Breast epithelium (tissue), 4 donors: ENCODE measurements at places on chromosomes 2 and 18. TPM values are rescaled to one million over a fixed set of nuclear protein-coding genes. Genes with fewer than 3 reads are reported as not detected.

CEBPZOS gene
- 43.0 TPM for total RNA-seq

VWA3B gene
- not detected for total RNA-seq

WNT6 gene
- 3.3 TPM for total RNA-seq

TRIM43 gene
- total RNA-seq, result not detected

EPB41L3 gene
- total RNA-seq, result 178 TPM

RAB6C gene
- 0.16 TPM for total RNA-seq

IL36RN gene
- total RNA-seq, result not detected

ONECUT2 gene
- not detected for total RNA-seq

DAPL1 gene
- not detected for total RNA-seq

ZBTB7C gene
- 26.5 TPM for total RNA-seq

DNA sequence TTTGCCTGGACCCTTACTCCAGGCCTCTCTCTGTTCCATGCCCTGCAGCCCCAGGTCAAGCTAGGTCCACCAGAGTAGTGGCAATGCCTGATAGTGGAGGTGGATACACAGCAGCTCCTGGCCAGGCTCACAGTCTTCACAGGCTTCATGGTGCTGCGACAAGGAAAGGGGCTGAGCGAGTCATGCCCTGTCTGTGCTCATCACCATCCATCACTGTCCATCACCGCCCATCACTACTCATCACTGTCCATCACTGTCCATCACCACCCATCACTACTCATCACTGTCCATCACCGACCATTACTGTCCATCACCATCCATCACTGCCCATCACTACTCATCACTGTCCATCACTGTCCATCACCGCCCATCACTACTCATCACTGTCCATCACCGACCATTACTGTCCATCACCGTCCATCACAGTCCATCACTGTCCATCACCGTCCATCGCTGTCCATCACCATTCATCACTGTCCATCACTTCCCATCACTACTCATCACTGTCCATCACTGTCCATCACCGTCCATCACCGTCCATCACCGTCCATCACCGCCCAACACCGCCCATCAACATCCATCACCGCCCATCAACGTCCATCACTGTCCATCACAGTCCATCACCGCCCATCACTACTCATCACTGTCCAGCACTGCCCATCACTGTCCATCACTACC is 57.1 kb upstream of the OTOS start:
- no peak overlapping the region for H3K4me3 ChIP-seq
- H3K4me1 ChIP-seq, result no peaks in the 10 kb centered on the region
- DNase-seq, result no peak
- H3K27me3 ChIP-seq, result peaks cover 6% of the 10 kb centered on the region
- no peaks in the 10 kb centered on the region for H3K36me3 ChIP-seq
- H3K27ac ChIP-seq, result no peak overlapping the region

DNA sequence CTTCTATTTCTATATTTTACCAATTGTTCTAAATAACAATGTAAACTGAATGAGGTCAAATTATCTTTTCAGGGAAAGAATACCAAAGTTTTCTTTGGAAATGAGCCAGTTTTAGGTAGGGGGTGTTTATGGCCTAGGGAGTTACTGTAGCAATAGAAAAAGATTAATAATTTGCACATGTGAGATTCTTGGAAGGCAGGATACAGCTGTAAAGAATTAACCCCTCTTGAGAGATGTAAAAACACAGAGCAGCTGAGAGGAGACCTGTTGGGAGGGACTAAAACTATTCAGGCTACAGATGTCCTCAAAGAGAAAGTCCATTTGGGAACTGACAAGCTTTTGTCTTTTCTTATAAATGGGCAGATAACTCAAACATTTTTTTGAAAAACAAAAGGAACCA is 182.2 kb downstream of the FIGN start:
- H3K36me3 ChIP-seq, result no peaks in the 10 kb centered on the region
- H3K27me3 ChIP-seq, result no peaks in the 10 kb centered on the region
- H3K27ac ChIP-seq, result no peak overlapping the region
- no peak overlapping the region for H3K4me3 ChIP-seq
- no peaks in the 10 kb centered on the region for H3K4me1 ChIP-seq

DNA sequence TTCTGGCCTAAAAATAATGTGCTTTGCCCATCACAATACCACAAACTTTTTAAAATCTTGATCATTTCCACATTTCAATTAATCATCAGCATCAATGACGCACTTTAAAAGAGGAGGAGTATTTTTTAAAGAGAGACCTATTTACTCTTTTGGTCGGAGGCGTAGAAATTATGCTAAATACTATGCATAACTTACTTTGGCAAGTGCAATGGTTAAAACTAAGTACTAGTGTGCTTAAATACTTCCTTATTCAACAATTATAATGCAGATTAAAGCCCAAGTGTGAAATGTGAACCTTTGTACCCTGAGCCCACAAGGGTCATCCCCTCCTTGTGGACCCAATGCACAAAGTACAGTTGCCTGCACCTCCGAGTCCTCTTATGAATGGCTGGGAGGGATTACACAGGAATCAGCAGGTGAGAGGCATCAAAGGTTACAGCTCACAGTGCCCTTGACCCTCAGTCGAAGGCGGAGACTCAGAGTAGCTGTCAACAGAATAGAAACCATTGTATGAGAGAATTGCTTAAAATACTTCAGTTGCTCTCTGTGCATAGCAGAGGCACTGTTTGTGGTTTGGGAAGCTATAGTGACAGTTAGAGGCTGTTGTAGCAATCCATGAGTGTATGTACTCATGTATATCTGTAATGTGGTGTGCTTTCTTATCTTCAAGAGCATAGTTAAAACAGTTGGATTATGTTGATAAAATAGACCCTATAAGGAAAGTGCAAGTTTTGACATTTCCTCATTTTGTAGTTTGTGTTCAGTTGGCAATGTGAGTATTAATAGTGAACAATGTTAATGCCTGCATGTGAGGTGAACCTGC is 151.7 kb upstream of the ITGA4 start:
- no peak for DNase-seq
- no peaks in the 10 kb centered on the region for H3K36me3 ChIP-seq
- H3K27ac ChIP-seq, result no peak overlapping the region
- H3K4me1 ChIP-seq, result no peaks in the 10 kb centered on the region
- H3K4me3 ChIP-seq, result no peak overlapping the region

- H3K4me1 ChIP-seq, result no peaks in the 10 kb centered on the region
- H3K4me3 ChIP-seq, result no peak overlapping the region
- no peaks in the 10 kb centered on the region for H3K36me3 ChIP-seq
- DNase-seq, result no peak
These were observed 8.0 kb upstream of the PDIA6 start for GRCh38 chr2:10820562-10820961.

- no peak overlapping the region for H3K27ac ChIP-seq
- H3K4me1 ChIP-seq, result no peaks in the 10 kb centered on the region
- H3K36me3 ChIP-seq, result no peaks in the 10 kb centered on the region
These were observed 3.0 kb downstream of the ATIC start for GRCh38 chr2:215314896-215315295.

GRCh38 chr2:112345030-112346027 is 69.9 kb downstream of the ZC3H6 start:
- H3K36me3 ChIP-seq, result no peaks in the 10 kb centered on the region
- no peak overlapping the region for H3K4me3 ChIP-seq
- H3K27ac ChIP-seq, result no peak overlapping the region

DNA sequence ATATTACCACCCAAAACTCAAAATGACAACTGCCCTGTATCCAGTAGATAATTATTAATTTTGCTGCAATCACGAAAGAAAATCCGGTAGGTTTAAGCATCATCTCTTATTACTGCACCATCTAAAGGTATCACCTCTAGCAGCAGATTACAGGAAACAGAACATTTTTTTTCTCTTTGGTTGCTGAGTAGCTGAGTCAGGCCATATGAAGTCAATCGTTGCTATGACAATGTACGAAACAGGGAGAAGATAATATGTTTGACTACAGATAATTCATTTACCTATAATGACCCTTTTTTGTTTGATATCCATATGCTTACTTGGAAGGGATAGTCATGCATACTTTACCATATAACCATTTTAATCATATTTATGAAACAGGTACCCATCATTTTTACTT is 831.6 kb upstream of the CHAC2 start:
- no peak overlapping the region for H3K27ac ChIP-seq
- DNase-seq, result no peak
- no peak overlapping the region for H3K4me3 ChIP-seq
- no peaks in the 10 kb centered on the region for H3K36me3 ChIP-seq
- H3K27me3 ChIP-seq, result no peaks in the 10 kb centered on the region

DNA sequence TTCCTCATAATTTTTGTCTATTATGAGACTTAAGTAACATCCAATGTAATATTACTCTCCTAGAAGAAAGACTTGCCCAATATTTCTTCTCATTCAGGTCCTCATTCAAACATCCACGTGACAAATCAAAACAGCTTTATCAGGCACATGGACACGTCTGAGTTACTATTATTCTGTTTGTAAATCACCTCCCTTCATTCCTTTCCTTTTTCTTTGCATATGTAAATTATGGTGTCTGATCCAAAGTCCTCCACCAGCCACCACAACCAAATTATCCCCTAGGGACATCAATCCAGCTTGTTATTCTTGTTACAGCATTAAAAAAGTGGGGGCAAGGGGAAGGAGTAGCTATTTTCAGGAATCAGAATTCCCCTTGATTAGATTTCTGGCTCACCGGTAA is 7.1 kb downstream of the TMEM163 start:
- H3K4me1 ChIP-seq, result no peaks in the 10 kb centered on the region
- no peak for DNase-seq
- H3K4me3 ChIP-seq, result no peak overlapping the region
- no peaks in the 10 kb centered on the region for H3K36me3 ChIP-seq
- H3K27me3 ChIP-seq, result no peaks in the 10 kb centered on the region

DNA sequence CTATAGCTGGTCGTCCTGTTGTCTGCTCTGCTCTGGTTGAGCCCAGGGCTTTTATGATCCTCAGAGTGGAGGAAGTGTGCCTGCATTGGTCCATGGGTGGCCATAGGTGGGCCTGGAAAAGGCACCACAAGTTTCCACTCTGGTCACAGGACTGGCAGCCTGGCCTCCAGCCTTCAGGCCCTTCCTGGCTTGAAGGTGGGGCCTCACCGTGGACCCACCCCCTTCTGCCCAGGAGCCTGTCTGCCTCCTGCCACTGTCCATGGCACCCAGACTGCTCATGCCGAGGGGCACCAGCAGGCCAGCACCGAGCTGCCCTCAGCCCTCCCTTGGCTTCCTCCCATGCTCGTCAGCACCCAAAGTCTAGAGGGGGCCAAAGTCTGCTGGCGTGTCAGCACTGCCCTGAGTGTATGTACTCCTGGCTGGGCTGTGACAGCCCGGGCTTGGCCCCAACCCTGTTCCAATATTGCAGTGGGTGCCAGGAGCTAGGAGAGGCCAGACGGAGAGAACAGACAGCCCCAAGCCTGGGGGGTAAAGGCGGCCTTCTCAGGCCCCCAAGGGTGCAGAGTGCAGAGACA is 529.4 kb downstream of the DCC start:
- no peak overlapping the region for H3K4me3 ChIP-seq
- no peaks in the 10 kb centered on the region for H3K4me1 ChIP-seq
- H3K36me3 ChIP-seq, result no peaks in the 10 kb centered on the region
- H3K27me3 ChIP-seq, result no peaks in the 10 kb centered on the region
- no peak overlapping the region for H3K27ac ChIP-seq

GRCh38 chr2:176902454-176902853 is 310.1 kb upstream of the HNRNPA3 start:
- no peaks in the 10 kb centered on the region for H3K36me3 ChIP-seq
- no peaks in the 10 kb centered on the region for H3K4me1 ChIP-seq
- H3K27ac ChIP-seq, result no peak overlapping the region
- H3K4me3 ChIP-seq, result no peak overlapping the region
- H3K27me3 ChIP-seq, result no peaks in the 10 kb centered on the region

GRCh38 chr2:193946806-193947205 is 1710.2 kb upstream of the SLC39A10 start:
- no peak overlapping the region for H3K27ac ChIP-seq
- H3K36me3 ChIP-seq, result no peaks in the 10 kb centered on the region
- DNase-seq, result no peak
- H3K27me3 ChIP-seq, result no peaks in the 10 kb centered on the region
- H3K4me3 ChIP-seq, result no peak overlapping the region

- H3K4me3 ChIP-seq, result no peak overlapping the region
- DNase-seq, result no peak
- no peak overlapping the region for H3K27ac ChIP-seq
- no peaks in the 10 kb centered on the region for H3K36me3 ChIP-seq
- H3K4me1 ChIP-seq, result no peaks in the 10 kb centered on the region
These were observed 13.8 kb upstream of the SATB2 start for GRCh38 chr2:199471443-199472057.

DNA sequence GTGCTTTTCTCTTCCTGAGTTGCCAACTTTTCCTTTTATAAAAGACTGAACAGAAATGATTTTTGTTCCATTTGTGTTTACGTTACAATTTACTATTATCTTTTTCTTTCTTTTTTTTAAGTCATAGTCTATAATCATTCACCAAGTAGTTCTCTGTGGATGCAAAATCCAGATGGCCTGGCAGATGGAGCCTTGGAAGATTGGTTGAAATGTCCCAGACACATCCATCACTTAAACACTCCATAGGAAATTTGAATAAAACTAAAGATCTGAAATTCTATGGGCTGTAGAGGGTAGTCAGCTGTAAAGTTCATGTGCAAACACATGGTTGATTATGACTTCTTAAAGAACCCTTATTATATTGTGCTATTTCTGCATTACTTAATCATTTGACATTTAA is 164.8 kb upstream of the DOCK10 start:
- no peaks in the 10 kb centered on the region for H3K27me3 ChIP-seq
- DNase-seq, result no peak

DNA sequence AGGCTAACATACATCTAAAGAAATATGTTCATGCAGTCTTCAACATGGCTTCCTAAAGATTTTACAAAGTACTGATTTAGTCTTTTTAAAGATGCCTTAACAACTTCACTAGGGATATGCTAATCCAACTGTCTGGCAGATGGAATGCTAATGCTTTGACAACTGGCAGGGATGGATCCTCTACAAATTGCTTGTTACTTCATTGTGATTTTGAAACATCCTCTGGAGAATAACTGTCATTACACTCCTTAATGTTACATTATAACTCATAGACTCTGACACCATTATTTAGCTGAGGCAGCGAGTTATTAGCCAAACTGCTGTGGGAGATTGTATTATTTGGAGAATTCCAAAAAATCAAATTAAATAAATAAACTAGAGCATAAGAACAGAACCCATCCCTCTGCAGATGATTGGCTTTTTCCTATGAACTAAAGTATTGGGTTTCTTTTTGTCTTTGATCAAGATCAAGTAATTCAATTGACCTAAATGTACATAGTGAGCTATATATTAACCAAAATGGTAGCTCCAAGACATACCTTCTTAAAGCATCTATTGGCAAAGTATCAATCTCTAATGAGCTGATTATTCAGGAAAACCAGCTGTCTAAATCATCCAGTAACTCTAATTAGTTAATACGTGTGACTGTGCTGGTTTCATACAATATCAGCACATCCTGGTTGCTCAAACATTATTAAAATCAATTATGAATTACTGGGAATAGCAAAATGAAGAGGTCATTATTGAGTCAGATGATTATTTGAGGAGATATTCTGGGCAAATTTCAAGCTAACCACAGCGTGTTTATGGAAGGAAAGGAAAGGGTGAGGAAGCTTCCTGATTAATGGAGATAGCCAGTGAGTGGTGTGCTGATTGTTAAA is 321.3 kb upstream of the TFPI start:
- H3K4me1 ChIP-seq, result no peaks in the 10 kb centered on the region
- H3K27me3 ChIP-seq, result no peaks in the 10 kb centered on the region
- no peaks in the 10 kb centered on the region for H3K36me3 ChIP-seq
- no peak for DNase-seq

- no peaks in the 10 kb centered on the region for H3K4me1 ChIP-seq
- no peaks in the 10 kb centered on the region for H3K36me3 ChIP-seq
- no peaks in the 10 kb centered on the region for H3K27me3 ChIP-seq
- H3K4me3 ChIP-seq, result no peak overlapping the region
- DNase-seq, result no peak
- no peak overlapping the region for H3K27ac ChIP-seq
These were observed 33.4 kb upstream of the TUBA3E start for GRCh38 chr2:130231656-130232055.
